ENCODE measurements at places on chromosomes 4 and X. TPM values are rescaled to one million over a fixed set of nuclear protein-coding genes. Genes with fewer than 3 reads are reported as not detected.

DNA sequence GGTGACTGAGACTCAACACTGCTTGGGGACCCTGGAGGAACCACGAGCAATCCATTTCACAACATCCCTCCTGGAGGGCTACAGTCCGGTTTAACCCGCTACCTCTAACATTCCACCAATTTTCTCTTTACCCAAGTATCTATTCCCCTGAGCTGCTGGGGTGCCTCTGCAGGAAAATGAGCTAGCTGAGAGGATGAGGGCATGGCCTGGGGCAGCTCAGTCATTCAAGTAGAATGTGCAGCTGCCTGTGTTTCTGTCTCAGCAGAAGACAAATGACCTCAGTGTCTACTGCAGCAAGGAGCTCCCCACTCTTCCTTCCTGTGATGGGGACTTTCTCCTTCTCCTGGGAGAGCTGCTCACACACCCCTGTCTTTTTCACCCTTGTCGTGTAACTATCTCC lies 120.8 kb downstream of the ZNF518B start:
- no peak overlapping the region for H3K4me3 ChIP-seq
- no peak for DNase-seq
- H3K27me3 ChIP-seq = no peaks in the 10 kb centered on the region
- H3K27ac ChIP-seq = no peak overlapping the region
- H3K36me3 ChIP-seq = no peaks in the 10 kb centered on the region

- H3K36me3 ChIP-seq = no peaks in the 10 kb centered on the region
- no peaks in the 10 kb centered on the region for H3K4me1 ChIP-seq
- no peak overlapping the region for H3K4me3 ChIP-seq
- no peaks in the 10 kb centered on the region for H3K27me3 ChIP-seq
These were observed 20.5 kb upstream of the OPN1LW start for GRCh38 chrX:154123241-154124219.

DNA sequence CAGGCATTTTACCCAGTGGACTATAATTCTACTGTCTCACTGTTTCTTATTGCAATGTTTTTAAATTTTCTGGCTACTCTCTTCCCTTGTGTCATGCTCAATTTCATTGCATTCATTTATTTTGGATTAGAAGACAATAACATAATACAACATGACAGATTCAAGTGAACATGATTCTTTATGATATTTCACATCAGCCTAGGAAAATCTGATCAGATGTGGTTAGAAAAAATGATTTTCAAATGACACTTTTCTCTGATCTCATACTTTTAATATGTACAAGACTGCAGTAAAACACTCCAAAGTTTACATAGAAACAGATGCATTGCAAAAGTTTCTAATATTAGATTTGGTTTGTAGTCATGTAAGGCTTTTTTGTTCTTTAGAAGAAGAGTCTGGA lies 586.0 kb downstream of the ACTRT1 start:
- no peaks in the 10 kb centered on the region for H3K27me3 ChIP-seq
- no peak overlapping the region for H3K27ac ChIP-seq
- no peak overlapping the region for H3K4me3 ChIP-seq
- H3K4me1 ChIP-seq = no peaks in the 10 kb centered on the region

DNA sequence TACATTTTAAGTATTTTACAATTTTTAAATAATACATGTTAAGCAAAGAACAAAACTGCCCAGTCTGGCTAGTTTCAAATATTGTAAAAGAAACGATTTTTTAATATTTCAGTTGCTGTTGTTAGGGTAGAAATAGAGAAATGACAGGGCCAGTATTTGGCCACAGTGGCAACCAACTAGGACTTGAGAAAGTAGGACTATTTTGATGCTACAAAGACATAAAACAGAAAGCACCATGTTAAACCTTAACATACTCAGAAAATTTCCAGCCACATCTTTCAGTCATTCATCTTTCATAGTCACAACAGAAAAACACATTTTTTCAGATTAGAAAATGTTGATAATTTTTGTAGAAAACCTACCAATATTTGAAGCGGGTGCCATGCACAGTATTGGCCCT lies 104.5 kb downstream of the MBNL3 start:
- no peak overlapping the region for H3K4me3 ChIP-seq
- no peak for DNase-seq
- no peak overlapping the region for H3K27ac ChIP-seq
- no peaks in the 10 kb centered on the region for H3K36me3 ChIP-seq
- H3K27me3 ChIP-seq = no peaks in the 10 kb centered on the region
- no peaks in the 10 kb centered on the region for H3K4me1 ChIP-seq

- H3K4me3 ChIP-seq = no peak overlapping the region
- DNase-seq = no peak
- H3K27me3 ChIP-seq = no peaks in the 10 kb centered on the region
- no peaks in the 10 kb centered on the region for H3K4me1 ChIP-seq
These were observed 87.5 kb downstream of the LEF1 start for GRCh38 chr4:108081256-108081655.

DNA sequence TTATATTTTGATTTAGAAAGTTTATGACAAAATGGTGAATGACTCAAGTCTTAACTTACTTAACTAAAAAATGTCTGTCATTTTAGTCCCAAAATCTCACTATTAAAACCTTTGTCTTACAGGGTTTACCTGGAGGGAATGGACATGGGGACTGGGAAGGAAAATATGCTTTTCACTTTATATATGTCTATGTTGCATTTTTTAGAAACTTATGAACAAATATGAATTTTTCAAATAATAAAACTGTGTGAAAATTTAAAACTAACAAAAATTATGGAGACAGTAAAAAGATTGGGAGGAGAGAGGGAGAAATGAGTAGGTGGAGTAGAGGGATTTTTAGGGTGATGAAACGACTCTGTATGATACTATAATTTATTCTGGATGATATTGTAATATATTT lies 6.2 kb downstream of the MGARP start:
- H3K4me1 ChIP-seq = no peaks in the 10 kb centered on the region
- no peaks in the 10 kb centered on the region for H3K36me3 ChIP-seq
- DNase-seq = no peak
- H3K27me3 ChIP-seq = peaks cover under 1% of the 10 kb centered on the region
- no peak overlapping the region for H3K4me3 ChIP-seq

- H3K4me3 ChIP-seq = no peak overlapping the region
- no peaks in the 10 kb centered on the region for H3K36me3 ChIP-seq
- H3K4me1 ChIP-seq = no peaks in the 10 kb centered on the region
- no peak overlapping the region for H3K27ac ChIP-seq
These were observed 132.4 kb downstream of the GLRA3 start for GRCh38 chr4:174696657-174697056.

- no peaks in the 10 kb centered on the region for H3K27me3 ChIP-seq
- no peak overlapping the region for H3K4me3 ChIP-seq
- no peak overlapping the region for H3K27ac ChIP-seq
- no peak for DNase-seq
These were observed 193.4 kb downstream of the LRBA start for GRCh38 chr4:150821641-150822040.

GRCh38 chr4:182017038-182017437 lies 226.2 kb upstream of the TENM3 start:
- H3K4me1 ChIP-seq = no peaks in the 10 kb centered on the region
- H3K27ac ChIP-seq = no peak overlapping the region
- no peak for DNase-seq
- no peaks in the 10 kb centered on the region for H3K27me3 ChIP-seq

DNA sequence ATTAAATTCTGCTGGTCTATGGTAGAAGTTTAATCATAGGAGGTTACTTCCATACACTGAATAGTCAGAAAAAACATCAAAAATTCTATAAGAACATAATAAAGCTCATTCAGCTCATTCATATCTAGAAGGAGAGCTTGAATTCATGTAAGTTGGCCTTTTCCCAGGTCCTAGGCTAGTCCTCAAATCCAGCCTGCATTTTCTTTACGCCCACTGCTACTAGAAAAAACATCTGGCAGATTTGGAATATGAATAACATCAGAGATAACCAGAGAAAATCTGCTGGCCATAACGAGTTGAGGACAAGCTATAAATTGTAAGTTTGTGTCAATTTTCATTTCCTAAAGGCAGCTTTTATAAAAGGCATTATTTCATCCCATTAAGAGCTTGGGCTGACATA lies 95.5 kb downstream of the MXRA5 start:
- no peaks in the 10 kb centered on the region for H3K4me1 ChIP-seq
- H3K4me3 ChIP-seq = no peak overlapping the region
- no peaks in the 10 kb centered on the region for H3K36me3 ChIP-seq
- no peak for DNase-seq
- no peak overlapping the region for H3K27ac ChIP-seq

GRCh38 chr4:107978716-107979451 lies 10.8 kb upstream of the HADH start:
- no peak overlapping the region for H3K4me3 ChIP-seq
- no peaks in the 10 kb centered on the region for H3K36me3 ChIP-seq
- no peak overlapping the region for H3K27ac ChIP-seq
- no peaks in the 10 kb centered on the region for H3K4me1 ChIP-seq
- H3K27me3 ChIP-seq = no peaks in the 10 kb centered on the region

GRCh38 chr4:85777908-85778631 lies 303.1 kb downstream of the ARHGAP24 start:
- no peak for DNase-seq
- no peak overlapping the region for H3K4me3 ChIP-seq
- peak overlapping the region; percentile 67 for H3K27ac ChIP-seq

DNA sequence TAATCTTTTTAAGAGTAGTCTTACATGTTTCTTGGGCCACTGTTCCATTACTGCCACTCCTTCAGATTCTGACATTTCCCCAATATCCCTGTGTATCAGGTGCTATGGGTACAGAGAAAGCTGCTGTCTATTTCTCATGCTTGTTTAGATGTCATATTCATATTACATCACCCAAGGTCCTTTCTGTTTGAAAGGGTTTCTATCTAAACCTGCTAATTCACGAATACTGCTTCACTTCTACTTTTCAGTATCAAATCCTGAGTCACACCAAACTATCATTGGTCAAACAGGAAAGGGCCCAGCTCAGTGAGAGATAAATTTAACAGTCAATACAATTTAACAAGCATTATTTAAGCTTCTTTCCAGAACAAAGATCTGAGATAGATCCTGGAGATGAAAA lies 241.4 kb downstream of the UGT8 start:
- no peaks in the 10 kb centered on the region for H3K36me3 ChIP-seq
- H3K4me1 ChIP-seq = no peaks in the 10 kb centered on the region
- H3K4me3 ChIP-seq = no peak overlapping the region
- no peak for DNase-seq
- no peak overlapping the region for H3K27ac ChIP-seq
- H3K27me3 ChIP-seq = no peaks in the 10 kb centered on the region

GRCh38 chrX:41116948-41117347 lies 31.7 kb downstream of the USP9X start:
- H3K36me3 ChIP-seq = no peaks in the 10 kb centered on the region
- no peak overlapping the region for H3K4me3 ChIP-seq
- DNase-seq = no peak

GRCh38 chr4:112589206-112589605 lies 47.5 kb downstream of the ZGRF1 start:
- no peak for DNase-seq
- H3K4me1 ChIP-seq = no peaks in the 10 kb centered on the region
- no peak overlapping the region for H3K4me3 ChIP-seq
- no peaks in the 10 kb centered on the region for H3K36me3 ChIP-seq

DNA sequence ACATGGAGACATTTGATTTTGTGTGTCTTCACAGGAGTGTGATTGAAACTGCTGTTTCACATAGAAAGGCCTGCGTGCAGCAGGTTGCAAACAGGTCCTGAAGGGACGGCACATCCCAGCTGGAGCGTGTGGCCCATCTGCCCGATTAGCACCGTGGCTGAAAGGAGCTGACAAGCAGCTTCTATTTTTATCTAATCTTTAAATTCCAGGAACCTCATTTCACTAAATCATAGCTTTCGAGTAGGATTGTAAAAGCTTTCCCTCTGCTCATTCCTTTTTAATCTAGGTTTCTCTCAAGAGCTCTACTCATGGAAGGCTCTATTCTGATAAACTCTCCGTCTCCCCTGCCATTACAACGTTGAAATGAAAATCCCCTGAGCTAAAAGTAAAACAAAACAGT lies 106.8 kb downstream of the FSTL5 start:
- H3K4me1 ChIP-seq = no peaks in the 10 kb centered on the region
- DNase-seq = no peak
- no peak overlapping the region for H3K4me3 ChIP-seq
- H3K36me3 ChIP-seq = no peaks in the 10 kb centered on the region

GRCh38 chrX:123481913-123482851 lies 250.7 kb downstream of the THOC2 start:
- no peaks in the 10 kb centered on the region for H3K4me1 ChIP-seq
- no peaks in the 10 kb centered on the region for H3K27me3 ChIP-seq
- no peak for DNase-seq
- no peaks in the 10 kb centered on the region for H3K36me3 ChIP-seq
- no peak overlapping the region for H3K4me3 ChIP-seq
- peak overlapping the region; percentile 31 for H3K27ac ChIP-seq

- no peaks in the 10 kb centered on the region for H3K36me3 ChIP-seq
- no peaks in the 10 kb centered on the region for H3K4me1 ChIP-seq
- H3K27ac ChIP-seq = no peak overlapping the region
- peak overlapping the region; percentile 26 for H3K4me3 ChIP-seq
These were observed 696 bp upstream of the CA5B start for GRCh38 chrX:15737190-15737958.

GRCh38 chrX:131264053-131264452 lies 25.1 kb downstream of the IGSF1 start:
- no peak overlapping the region for H3K27ac ChIP-seq
- H3K27me3 ChIP-seq = no peaks in the 10 kb centered on the region
- H3K4me3 ChIP-seq = no peak overlapping the region

GRCh38 chrX:72100824-72101351 lies 30.8 kb downstream of the RTL5 start:
- peak; percentile 84 for DNase-seq
- no peak overlapping the region for H3K27ac ChIP-seq
- no peaks in the 10 kb centered on the region for H3K27me3 ChIP-seq
- no peaks in the 10 kb centered on the region for H3K4me1 ChIP-seq
- no peak overlapping the region for H3K4me3 ChIP-seq

DNA sequence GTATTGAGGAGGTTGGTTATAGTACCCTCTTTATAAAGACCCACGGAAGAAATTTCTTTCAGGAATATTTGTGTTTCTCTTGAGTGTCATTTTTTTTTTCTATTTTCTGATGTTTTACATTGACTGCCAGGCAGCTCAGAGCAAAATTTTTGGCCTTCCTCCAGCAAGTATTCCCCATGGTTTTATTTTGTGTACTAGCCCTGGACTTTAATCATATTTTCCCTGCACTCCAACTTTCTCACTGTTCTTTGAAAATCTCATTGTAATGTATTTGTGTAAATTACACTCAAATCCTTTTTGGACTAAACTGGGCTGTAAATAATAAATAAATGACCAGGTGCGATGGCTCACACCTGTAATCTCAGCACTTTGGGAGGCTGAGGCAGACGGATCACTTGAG lies 45.6 kb upstream of the USP46 start:
- H3K27ac ChIP-seq = no peak overlapping the region
- no peaks in the 10 kb centered on the region for H3K4me1 ChIP-seq
- no peaks in the 10 kb centered on the region for H3K36me3 ChIP-seq
- no peak overlapping the region for H3K4me3 ChIP-seq

- DNase-seq = no peak
- H3K27ac ChIP-seq = no peak overlapping the region
- H3K27me3 ChIP-seq = no peaks in the 10 kb centered on the region
- H3K4me3 ChIP-seq = no peak overlapping the region
These were observed 133.3 kb upstream of the ZIC3 start for GRCh38 chrX:137432609-137433008.

The GC gene
- total RNA-seq = not detected

The PDGFRA gene
- 68.8 TPM for total RNA-seq

The GLRA2 gene
- total RNA-seq = not detected

The CT47B1 gene
- total RNA-seq = not detected

The CENPVL1 gene
- total RNA-seq = not detected

The AVPR2 gene
- total RNA-seq = 0.53 TPM

The HERC5 gene
- 12.4 TPM for total RNA-seq

The SOX3 gene
- total RNA-seq = not detected

The CHRNA9 gene
- total RNA-seq = not detected

The TRIM75 gene
- not detected for total RNA-seq

The FAM149A gene
- total RNA-seq = 11.2 TPM

The GRIA2 gene
- not detected for total RNA-seq

The INPP4B gene
- total RNA-seq = 42.5 TPM

The GAB3 gene
- total RNA-seq = 4.7 TPM

The MAGEA2B gene
- total RNA-seq = not detected

The NRK gene
- total RNA-seq = 0.53 TPM

The APEX2 gene
- 12.4 TPM for total RNA-seq

Data from Peyer's patch (tissue), 4 donors.